ENCODE measurements at places on chromosomes 3 and 15. TPM values are rescaled to one million over a fixed set of nuclear protein-coding genes. Genes with fewer than 3 reads are reported as not detected.
A peak's percentile ranks its signal among the peaks of the same experiment; 100 is the strongest.

DNA sequence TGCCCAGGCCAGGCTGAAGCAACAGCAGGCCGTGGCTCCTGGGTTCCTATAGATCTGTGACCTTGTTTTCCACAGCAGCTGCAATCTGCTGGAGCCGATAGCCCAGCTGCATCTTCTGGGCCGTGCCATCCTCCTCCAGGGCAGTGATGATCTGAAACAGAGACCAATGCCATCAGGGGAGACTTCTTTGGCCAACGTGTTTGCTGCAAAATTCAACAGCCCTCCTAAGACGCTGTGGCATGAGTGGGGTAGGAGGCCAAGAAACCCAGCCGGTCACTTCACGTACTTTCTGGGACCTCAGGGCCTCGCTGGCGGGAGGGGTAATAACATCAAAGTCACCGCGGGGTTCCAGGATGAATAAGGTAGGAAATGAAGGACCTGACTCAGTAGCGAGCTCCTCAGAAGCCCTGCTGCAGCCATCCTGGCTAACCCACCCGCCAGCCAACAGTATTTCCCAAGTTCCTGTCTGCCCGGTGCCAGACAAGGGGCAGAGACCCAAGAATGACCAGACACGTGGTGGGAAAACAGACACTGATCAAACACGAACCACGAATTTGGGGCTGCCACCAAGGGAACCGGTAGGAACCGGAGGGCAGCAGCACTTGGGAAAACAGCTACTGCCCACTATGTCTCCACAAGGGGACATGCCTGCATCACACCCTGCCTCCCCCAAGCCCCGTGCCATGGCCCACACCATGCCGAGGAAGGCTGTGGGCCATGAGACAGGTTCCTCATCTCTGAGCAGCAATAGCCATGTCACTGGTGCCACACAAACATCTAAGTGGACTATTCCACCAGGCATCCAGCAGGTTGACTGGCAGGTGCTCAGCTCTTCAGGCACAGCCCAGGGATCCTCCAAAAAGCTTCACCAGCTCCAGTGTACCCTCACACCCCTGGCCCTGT lies 25.2 kb downstream of the PLXNB1 start:
- no peak for DNase-seq

DNA sequence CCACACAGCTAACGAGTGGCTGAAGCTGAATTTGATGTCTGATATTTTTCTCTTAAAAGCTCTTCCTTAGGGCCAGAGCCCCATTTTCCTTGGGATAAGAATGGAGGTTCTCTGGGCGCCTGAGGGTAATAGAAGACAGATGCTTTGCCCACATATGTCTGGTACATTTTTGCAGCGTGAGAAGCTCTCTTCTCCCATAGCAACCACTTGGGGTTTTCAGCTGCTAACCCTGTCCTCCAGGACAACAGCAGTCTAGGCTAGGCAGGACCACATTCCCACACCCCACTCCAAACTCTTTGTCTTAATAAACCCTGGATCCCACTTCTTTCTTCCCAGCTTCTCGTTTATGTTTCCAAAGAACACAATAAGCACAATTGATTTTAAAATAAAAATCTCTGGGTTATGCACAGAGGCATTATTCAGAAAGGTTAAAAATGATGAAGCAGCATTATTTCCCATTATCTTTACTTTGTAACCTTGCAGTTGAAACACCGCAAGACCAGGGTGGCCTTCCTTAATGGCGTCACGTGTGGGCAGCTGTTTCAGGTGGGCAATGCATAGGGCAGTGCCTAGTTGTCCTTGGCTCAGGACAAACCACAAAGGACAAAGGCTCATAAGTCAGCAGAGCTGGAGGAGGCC lies 56.5 kb upstream of the NTRK3 start:
- DNase-seq: no peak

- no peak for DNase-seq
Measured at GRCh38 chr3:139455855-139456254, 20.5 kb downstream of the RBP2 start.

- DNase-seq: no peak
Measured at GRCh38 chr3:143265501-143266070, 146.0 kb downstream of the CHST2 start.

- DNase-seq: peak; percentile 5
Measured at GRCh38 chr3:79497447-79498111, 270.2 kb downstream of the ROBO1 start.

DNA sequence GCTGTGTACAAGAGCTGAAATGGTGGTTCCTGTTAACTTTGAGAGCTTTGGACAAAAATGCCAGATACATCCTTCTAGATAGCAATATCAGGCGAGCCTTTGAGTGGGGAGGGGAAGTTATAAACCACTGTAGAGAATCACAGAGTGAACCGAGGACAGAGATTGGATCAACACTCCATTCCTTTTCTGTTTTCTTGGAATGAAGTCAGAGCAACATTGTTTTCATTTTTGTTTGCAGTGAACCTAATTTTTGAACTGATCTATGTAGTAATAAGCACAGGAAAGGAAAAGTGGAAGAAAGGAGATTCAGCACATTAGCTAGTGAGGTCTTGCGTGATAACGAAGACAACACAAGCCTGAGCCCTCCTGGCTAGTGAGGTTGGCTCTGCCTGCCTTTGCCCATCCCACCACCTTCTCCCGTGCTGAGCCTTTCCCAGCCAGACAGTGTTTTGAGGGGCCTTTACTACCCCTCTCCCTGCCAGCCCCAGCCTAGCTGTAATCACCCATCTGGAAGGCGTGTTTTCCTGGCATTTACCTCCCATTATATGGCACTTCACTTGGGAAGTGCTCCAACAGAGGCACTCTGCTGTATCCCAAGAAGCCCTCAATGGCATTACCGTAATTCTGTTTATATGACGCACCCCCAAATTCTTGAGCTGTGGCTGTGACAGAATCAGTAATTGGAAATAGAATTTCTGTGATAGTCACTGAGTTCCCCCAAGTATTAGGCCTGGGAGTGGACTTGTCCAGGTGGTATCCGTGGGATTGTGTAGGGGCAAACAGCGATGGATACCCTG lies 129.8 kb downstream of the CACNA1D start:
- no peak for DNase-seq

DNA sequence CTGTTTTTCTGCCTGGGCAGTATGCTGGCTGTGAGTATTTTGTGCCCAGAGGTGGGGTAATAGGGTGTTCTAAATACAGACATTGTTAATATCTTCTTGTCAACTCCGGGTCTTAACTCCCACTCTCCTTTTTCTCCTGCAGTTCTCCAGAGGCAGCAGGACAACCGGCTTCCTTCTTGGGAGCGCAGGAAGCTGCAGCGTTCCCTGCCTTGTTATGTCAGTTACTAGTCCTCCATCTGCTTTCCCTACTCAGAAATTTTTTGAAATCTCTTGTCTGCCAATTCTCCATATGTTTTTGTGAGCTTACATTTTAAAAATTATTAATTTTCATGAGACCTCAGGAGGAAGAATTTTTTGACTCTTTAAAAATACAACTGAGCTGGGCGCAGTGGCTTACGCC lies 67.2 kb downstream of the NEO1 start:
- no peak for DNase-seq

GRCh38 chr3:12967606-12968351 lies 105.5 kb downstream of the IQSEC1 start:
- DNase-seq: peak; percentile 92

DNA sequence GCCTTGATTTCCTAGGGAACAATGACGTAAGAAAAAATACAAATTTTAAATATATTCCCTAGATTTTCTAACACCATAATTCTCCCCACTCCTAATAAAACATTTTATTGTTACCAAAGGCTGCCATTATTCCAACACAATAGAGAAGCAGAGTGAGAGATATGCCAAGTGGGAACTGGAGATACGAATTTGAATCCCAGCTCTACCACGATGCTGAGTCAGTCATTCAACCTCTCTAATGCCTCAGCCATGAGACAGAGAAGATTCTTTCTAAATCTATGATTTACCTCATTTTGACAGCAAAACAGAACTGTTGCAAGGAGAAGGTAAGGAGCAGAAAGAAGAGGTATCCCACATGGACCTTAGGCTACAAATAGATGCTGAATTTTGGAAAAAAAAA lies 112.5 kb downstream of the IGF2BP2 start:
- DNase-seq: no peak

GRCh38 chr15:91193378-91193720 lies 93.3 kb downstream of the SV2B start:
- no peak for DNase-seq

DNA sequence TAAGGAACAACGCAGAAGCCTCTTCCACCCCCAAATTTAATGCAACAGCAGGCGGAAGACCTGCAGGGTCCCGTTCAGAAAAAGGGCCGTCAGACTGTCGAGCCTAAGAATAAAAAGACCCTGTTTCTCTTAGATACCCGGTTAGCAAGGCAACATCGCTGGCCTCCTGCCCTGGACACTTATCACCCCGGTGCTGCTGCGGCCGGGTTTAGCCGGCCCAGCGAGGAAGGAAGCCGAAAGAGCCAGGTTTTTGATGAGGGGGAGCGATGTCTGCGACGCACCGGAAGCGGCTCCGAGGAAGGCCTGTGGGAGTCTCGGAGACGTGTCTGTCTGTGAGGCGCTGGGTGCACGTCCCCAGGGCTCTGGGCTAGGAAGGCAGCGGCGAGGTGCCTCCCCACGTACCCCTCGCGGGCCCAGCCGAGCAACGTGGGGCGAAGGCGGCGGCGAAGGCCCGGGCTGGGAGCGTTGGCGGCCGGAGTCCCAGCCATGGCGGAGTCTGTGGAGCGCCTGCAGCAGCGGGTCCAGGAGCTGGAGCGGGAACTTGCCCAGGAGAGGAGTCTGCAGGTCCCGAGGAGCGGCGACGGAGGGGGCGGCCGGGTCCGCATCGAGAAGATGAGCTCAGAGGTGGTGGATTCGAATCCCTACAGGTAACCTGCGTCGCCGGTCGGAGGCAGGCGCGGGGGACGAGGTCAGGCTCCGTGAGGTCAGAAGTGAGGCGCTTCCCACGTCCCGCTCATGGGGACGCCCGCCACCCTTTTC lies at the start of gene UBA5:
Gene UBA5, plus strand, starts transcription at position 278 of the 759 bp plus-strand sequence. Its CDS starts 209 bp downstream, at position 487.
- DNase-seq: peak; percentile 70

- DNase-seq: peak; percentile 78
Measured at GRCh38 chr3:64399205-64399800, 174.0 kb upstream of the PRICKLE2 start.

DNA sequence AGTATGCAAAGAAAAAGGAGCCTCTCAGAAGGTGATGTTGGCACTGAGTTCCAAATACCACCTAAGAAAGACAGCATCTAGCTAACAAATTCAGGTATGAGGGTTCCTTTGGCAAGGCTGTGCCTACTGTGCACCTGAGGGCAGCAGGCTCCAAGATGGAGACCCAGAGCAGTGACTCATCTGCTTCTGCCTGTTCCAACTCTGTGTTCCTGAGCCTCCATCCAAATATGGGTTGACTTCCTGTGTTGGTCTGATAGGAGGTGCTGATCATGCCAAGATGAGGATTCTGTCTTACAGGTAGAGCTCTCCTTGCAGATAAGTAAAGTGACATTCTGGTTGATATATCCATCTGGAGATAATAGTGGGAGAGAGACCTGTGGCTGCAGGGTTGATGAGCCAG lies 26.0 kb downstream of the SV2B start:
- no peak for DNase-seq

The RAD51 gene
- 3.5 TPM for total RNA-seq

The CCR1 gene
- total RNA-seq: under 0.01 TPM

The GOLGA8T gene
- total RNA-seq: under 0.01 TPM

The C3orf49 gene
- total RNA-seq: not detected

The CEP19 gene
- 1.6 TPM for total RNA-seq

The B3GALNT1 gene
- 17.7 TPM for total RNA-seq

Measured in fibroblast of villous mesenchyme (primary cell).